Epithelial cell of esophagus (primary cell): ENCODE measurements at places on chromosomes 5 and 9.
A peak's percentile ranks its signal among the peaks of the same experiment; 100 is the strongest.

- DNase-seq, result no peak
Observed at GRCh38 chr5:115386657-115387056, 90.2 kb upstream of the CCDC112 start.

DNA sequence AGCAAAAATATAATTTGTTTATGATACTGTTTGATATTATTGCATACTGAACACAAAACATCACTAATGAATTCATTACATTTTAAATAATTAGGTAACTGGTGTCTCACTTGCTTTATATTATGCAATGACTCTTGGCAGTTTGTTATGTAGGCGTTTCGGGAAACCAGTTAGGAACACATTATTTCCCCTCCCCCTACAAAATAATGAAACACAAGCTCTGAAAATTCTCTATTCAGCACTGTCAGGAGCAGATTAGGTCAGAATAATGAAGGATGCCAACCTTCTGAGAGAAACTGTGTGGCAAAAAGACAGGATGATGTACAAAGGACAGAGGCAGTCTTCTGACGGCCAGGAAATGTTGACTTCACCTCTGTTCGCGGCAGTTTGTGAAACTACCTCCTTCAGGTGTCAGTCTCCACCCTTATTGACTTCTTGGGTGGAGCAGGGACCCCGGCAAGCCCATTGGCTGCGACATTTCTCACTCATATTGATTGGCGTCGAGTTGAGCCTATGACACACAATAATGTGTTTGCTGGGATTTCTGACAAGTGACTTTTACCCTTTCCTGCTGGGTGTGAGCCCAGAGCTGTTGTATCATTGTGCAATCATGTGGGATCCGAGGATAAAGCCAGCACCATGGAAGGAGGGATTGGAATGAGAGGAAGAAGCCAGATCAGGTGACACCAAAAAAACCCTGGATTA is 33.9 kb downstream of the SH3PXD2B start:
- DNase-seq, result peak; percentile 99

DNA sequence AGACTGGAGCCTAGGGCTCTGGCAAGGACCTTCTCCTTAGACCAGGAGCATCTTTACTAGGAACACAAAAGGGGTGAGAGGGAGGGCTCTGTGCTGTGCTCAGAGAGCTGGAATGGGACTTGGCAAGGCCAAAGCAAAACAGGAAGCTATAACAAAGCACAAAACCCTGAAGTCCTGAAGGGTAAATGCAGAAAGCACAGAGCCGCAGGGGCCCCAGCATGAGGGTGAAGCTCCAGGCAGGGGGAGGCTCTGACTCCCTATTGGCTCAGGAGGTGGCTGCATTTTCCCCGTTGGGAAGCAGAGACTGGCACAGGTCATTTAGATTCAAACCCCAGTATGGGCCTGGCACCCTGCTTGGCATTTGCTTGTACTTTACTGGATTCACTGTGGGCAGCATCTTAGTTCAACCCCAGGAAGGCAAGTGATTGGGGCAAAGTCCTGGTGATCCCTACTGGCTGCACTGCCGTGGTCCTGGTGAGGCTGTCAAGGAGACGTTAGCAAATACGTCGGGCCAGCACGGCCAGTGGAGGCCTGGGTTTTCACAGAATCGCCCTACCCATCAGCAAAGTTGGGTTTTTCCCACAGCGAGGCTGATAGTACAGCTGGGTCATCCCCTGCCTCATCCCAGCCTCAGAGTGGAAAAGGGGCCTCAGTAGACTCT is 46.3 kb downstream of the GGTA1 start:
- DNase-seq, result no peak

DNA sequence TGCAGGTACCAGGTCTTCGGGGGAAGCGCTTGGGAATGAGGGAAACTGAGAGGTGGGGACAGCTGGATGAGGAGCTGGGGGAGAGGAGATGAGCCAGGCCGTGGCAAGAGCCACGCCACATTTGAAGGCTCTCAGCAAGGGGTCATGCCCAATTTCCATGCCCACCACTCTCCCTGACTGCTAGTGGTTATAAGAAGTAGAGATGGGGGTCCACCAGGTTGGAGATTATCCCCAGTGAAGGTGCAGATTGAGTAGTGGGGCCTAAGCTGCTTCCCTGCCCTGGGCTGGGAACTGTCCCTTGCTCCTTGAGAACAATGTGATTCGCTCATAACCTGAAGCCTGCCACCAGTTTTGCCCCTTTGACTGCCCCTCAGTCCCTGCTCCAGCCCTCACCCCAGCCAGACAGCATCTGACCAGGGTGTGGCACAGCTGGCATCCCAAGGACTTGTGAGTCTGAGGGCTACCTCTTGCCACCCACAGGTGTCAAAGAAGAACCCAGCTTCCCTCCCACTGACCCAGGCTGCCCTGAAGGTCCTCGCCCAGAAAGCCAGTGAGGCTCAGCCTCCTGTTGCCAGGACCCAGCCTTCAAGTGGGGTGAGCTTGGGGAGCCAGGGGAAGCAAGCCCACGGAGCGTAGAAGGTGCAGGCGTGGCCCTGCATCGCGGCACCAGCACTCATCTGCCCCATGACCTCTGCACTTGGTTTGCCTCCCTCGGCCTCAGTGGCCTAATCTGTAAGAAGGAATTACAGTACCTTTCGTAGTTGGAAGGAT is 21.5 kb downstream of the CD74 start:
- DNase-seq, result no peak

DNA sequence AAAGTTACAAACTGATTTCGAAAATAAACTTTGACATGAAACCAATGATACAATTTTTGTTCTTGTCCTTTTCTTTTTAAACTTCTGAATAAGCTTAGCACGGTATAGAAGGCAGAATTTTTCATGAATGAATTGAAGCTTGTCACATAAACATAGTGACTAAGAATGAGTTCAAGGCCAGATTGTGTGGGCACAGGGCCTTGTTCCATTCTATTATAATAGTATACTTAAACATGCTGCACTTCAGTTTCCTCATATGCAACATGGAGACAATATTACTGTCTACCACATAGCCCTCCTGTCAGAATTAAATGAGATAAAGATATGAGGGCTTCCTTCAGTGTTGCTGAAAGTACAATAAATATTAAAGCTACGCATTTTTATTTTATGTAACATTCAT is 204.2 kb upstream of the HAPLN1 start:
- DNase-seq, result no peak

GRCh38 chr9:124828489-124829333 is 24.5 kb upstream of the WDR38 start:
- DNase-seq, result no peak

- no peak for DNase-seq
Observed at GRCh38 chr5:175809531-175810121, 61.8 kb upstream of the CPLX2 start.

GRCh38 chr9:6014670-6015270 is 654 bp downstream of the RANBP6 start:
- peak; percentile 90 for DNase-seq

GRCh38 chr5:177325868-177326381 is 14.2 kb upstream of the MXD3 start:
- DNase-seq, result no peak

DNA sequence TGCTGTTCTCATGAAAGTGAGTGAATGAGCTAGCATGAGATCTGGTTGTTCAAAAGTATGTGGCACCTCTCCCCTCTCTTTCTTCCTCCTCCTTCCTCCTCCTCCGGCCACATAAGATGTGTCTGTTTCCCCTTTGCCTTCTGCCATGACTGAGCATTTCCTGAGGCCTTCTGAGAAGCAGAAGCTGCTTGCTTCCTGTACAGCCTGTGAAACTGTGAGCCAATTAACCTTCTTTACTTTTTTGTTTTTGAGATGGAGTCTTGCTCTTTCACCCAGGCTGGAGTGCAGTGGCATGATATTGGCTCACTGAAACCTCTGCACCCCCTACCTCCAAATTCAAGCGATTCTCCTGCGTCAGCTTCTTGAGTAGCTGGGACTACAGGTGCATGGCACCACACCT is 6.1 kb downstream of the S100Z start:
- DNase-seq, result no peak

- DNase-seq, result peak; percentile 62
Observed at GRCh38 chr5:14685757-14686156, 21.2 kb downstream of the OTULIN start.

DNA sequence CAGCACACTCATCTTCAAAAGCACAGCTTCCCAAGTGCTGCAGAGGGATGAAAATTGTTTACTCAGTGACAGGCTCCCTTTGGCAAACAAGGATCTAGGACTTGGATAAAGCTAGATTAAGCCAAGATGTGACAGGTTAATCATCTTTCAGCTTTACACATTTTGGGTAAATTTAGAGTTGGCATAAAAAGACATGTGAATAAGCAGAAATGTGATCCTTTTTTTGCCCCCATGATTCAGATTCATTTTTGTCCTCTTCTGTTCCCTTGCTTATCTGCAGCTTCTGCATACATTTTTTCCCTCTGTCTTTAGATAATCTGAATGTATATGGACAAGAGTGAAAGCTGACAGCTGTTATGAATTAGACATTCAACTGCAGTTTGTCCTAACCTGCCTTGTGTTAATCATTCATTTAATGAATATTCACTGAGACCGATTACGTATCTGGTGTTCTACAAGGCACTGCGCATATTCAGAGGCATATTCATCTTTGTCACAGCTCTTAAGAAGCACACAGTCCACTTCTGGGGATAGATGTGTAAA is 19.6 kb downstream of the ADAMTSL1 start:
- DNase-seq, result peak; percentile 72

DNA sequence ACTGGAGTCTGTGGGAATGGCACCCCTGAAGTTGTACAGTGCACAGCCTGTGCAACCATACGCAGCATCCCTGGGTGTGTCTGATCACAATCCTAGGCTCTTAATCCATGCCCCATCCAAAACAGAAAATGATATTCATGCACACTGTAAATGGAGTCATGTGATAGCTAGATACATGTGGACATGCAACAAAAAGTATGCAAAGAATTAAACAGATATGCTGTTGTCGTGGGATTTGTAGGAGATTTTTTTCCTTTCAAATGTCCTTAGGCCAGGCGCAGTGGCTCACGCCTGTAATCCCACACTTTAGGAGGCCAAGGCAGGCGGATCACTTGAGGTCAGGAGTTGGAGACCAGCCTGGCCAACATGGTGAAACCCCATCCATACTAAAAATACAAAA is 36.1 kb downstream of the PRRX2 start:
- no peak for DNase-seq

DNA sequence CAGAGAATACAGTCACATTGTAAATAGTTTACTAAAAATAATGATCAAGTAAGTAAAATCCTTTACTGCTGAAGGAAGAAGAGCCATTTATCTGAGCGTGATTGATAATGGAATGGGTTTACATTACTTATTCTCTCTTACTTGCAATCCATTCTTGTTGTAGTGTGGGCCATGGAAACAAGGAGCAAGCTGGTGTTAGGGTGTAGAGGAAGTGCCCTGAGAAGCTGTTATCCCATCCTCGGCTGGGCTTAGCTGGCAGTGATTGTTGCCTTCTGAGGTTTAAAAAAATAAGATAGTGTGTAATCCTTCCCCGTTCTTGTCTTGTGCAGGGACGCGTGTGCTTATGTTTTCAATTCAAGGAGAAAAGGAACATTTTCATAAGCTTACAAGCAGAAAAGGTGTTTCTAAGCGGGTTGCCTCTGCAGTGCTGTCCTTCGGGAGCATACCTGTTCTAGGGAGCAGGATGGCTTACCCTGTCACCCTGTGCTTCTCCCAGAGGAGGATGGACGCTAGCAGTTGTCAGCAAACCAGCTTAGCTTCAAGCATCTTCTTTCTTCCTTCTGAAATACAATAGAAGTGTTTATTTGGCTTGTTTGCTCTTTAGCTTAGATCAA is 188.3 kb downstream of the ARHGEF28 start:
- DNase-seq, result no peak

- no peak for DNase-seq
Observed at GRCh38 chr9:110604171-110604601, 24.6 kb upstream of the SVEP1 start.

- DNase-seq, result no peak
Observed at GRCh38 chr5:151084363-151084762, 3.5 kb upstream of the TNIP1 start.

DNA sequence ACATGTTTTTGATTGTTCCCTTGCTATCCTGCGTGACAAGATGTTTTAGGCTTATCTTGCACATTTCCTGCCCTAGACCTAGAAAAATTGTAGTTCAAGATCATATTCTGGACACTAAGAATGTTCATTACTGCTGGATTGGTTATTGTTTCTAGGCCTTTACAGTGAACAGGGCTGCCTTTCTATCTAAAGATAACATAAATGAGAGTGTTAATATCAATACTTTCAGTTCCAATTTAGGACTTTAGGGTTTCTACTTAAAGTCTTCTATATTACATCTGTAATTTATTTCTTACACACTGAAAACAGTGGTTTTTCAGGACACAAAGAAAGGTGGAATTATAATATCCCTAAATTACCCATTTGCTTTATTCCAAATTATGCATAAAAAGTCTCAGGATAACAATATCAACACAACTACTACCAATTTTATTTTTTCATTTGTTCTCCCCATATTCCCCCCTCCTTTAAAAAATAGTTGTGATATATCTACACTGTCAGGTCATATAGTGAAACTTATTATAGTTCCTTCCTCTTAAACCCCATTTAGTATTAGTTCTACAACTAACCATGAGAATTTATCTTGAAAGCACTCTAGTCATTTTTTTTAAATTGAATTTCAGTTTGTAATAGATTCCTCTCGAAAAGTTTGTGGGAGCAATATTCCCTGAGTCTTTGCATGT is 293.9 kb upstream of the RIOK2 start:
- no peak for DNase-seq

DNA sequence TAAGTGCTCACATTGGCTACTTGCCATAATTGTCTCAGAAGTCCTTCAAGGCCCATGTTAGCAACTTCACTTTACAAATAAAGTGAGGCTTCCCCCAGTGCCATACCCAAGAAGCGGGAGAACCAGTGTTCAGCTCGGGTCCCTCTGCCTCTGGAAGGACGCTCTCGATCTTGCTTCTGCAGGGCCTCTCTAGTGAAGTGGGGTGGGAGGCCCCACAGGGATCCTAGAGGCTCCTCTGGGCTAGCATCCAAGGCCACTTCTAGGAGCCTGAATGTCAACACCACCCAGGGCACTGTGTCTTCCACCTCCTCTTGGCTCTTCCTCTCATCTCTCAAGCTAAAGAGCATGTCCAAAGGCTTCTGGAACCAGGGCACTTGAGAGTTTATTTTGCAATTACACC is 282.5 kb downstream of the GADD45G start:
- DNase-seq, result no peak

- no peak for DNase-seq
Observed at GRCh38 chr9:101795147-101795546, 56.7 kb upstream of the GRIN3A start.

DNA sequence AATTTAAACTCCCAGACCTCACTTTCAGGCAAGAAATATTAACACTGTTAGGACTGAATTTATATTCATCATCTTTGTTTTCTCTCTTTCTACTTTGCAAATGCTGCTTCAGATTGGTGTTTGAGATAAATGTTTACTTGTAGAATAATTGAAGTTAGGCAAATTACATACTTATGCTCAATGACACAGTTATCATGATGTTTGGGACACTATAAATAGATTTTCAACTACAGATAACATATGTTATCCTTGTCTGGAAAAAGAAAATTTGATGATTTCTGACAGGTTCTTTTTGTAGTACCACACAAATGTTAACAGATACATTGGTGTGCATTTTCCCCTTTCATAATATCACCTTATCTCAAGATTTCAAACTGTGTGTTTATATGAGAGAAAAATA is 7.9 kb downstream of the PRR16 start:
- DNase-seq, result no peak

GRCh38 chr9:130834371-130835336 is at the start of gene ABL1:
ABL1 (plus strand) TSS chr9:130835254; CDS start chr9:130835447, 193 bp downstream.
- peak; percentile 90 for DNase-seq
